EL (cell line): ENCODE measurements at places on chromosomes 1 and 21.

- no peak for DNase-seq
Measured at GRCh38 chr1:42318601-42319000, 16.4 kb downstream of the FOXJ3 start.

DNA sequence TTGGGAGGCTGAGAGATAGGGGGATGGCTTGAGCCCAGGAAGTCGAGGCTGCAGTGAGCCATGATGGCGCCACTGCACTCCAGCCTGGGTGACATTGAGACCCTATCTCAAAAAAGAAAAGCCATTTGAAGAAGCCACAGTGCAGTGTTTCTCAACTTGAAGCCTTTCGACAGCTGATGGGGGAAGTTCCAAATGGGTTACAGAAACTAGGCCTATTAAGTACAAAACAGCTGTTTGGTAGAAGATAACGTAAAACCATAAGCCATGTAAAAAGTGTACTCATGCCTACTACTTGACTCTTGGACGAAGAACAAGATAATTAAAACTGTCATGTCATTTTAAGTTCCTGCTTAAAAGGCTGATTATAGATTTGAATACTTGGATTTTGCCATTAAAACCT, 16.6 kb downstream of the COPA start:
- DNase-seq: no peak

- peak; percentile 59 for DNase-seq
Measured at GRCh38 chr1:240712014-240712731, 100.2 kb upstream of the GREM2 start.

DNA sequence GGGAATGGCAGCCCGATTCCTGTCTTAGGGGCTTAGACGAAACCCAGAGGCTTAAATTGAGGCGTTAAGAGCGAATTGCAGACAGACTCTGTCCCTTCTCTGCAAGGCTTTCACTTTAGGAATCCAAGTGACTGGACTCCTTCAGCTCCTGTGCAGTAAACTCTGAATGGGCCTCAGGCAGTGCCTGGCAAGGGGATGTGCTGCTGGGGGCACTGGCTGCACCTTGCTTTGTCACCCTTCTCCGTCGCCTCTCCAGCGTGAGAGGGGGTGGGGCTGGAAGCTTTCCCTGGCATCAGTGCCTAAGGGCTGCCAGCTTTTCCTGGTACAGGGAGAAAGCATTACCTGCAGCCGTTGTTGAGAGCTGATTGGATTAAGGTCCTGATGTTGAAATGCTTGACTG, 39.9 kb upstream of the NFASC start:
- no peak for DNase-seq

- DNase-seq: no peak
Measured at GRCh38 chr1:232985882-232986526, 35.6 kb downstream of the NTPCR start.

DNA sequence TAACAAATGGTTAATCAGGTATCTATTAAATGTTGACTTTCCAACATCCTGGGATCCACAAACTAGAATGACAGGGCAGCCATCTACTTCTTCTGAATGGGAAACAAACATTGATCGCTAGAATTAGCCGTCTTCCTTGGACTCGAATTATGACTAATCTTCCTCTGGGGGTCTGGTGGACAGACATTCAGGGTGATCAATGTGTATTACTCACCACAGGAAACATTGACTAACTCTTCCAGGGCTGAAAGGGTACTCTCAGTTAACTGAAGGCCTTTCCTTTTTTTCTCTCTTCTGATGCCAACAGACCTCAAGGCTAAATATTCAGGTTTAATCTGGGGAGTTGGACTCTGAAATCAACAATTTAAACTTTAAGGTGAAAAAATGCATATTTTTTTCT, 9.5 kb downstream of the NOL9 start:
- peak; percentile 71 for DNase-seq

DNA sequence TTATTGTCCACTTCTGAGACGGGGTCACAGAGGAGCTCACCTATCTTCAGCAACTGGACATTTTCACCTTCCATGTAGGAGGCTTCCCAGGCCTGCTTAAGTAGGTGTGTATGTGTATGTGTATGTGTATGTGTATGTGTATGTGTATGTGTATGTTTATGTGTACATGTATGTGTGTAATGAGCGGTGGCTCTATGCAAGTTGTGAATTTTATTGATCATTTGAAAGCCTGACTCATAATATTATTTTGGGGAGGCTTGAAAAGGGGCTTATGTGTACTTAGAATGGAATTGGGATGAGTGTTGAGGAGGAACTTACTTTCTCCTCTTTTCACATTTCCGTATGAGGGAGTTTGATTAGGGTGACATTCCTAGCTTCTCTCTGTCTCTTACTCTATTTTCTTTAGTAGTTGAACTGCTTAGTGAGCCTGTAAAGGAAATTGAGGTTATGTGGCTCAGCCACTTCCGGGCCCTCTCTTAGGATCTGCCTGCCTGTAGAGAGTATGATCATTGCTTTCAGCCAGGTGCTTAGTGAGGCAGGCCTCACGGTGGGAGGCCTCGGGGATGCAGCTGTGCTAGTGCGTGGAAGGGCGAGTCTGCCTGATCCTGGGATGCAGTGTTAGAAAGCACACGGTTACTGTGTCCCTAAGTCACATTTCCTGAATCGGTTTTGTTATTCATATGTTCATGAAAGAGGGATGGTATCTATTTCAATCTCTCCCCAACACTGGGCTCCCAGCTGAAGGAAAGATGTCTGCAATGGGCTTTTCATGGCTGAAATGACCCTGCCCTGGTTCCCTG, 61.0 kb downstream of the IER5 start:
- no peak for DNase-seq

DNA sequence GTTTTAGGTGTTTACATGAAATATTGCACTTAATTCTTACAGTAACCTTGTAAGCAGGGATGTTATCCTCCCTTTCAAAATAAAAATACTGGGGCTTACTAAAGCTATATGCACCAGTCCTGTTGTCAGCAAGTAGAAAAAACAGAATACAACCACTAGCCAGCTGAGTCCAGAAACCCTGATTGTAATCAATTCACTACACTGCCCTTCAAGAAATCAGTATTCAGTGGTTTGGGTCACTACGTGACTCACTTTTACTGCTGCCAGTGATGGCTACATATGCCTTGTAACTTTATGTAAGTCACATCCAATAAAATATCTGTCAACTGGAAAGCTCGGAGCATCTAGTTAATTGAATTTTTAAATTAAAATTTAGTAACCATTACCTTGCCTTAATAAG, 376.3 kb upstream of the DEPDC1 start:
- DNase-seq: no peak

- DNase-seq: peak; percentile 89
Measured at GRCh38 chr1:155241069-155241679, 14.1 kb downstream of the ENTREP3 start.

DNA sequence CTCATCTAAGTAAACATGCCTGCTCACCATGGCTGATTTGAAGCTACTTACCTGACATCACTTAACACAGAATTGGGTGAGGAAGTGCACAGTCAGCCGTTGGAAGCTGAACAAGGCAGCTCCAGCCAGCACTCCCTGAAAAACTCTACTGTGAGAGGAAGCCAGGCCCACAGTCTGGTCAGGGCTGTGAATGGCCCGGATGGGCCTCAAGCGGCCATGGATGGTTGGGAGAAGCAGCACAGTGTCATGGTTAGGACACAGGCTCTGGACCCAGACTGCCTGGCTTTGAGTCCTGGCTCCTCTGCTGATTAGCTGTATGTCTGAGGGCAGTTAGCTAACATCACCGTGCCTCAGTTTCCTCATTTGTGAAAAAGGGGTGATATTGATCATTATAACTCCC, 267.8 kb downstream of the GRIK3 start:
- no peak for DNase-seq

- DNase-seq: peak; percentile 54
Measured at GRCh38 chr1:46301808-46302640, 1.4 kb downstream of the LRRC41 start.

GRCh38 chr1:232940262-232940661, 10.1 kb upstream of the NTPCR start:
- DNase-seq: no peak

DNA sequence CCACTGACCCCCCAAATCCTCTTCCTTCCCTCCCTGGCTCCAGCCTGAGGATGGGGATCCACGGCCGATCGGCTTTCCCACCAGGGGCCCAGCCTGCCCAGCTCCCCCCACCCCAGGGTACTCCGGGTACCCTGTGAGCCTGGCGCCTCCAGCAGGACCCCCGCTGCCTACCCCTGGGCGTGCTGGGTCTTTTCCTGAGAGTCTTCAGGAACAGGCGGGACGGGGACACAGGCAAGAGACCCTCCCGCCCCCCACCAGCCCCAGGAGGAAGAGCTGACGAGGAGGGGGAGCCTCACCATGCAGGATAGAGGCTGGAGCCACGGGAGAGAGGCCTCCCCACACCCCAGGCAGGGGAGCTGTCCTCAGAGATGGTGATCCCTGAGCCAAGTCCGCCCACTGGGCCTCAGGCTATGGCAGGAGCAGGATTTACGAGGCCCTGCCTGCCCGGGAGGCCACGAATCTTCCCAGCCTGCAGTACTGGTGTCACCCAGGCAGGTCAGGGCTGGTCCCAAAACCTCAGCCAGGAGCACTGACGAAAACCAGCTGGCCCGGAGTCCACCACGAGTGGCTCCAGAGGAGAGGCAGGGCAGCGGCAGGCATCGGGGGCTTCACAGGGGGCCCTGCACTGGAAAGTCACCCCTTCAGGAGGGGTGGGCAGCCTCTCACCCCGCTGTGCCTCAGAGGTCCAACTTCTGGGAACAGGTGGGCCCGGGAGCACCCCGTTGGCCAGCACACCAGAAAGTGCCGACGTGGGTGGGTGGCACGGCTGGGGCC, 58.0 kb downstream of the MEGF6 start:
- peak; percentile 60 for DNase-seq

DNA sequence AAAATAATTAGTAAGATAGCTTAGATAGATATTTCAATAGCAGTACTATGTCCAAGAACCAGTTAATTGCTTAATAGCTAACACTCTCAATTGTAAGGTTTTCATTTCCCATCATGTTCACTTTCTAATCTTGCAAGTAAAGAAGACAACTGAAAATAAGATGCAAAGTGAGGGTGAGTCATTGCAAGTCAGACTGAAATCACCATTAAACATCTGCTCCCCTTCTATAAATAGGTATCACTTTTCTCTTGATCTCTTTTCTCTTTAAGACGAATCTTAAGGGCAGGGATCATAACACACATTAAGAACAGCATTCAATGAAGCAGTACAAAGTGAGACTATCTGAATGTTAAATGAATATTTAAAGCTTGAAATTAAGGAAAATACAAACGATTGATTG, 40.4 kb downstream of the UBR4 start:
- DNase-seq: peak; percentile 24

DNA sequence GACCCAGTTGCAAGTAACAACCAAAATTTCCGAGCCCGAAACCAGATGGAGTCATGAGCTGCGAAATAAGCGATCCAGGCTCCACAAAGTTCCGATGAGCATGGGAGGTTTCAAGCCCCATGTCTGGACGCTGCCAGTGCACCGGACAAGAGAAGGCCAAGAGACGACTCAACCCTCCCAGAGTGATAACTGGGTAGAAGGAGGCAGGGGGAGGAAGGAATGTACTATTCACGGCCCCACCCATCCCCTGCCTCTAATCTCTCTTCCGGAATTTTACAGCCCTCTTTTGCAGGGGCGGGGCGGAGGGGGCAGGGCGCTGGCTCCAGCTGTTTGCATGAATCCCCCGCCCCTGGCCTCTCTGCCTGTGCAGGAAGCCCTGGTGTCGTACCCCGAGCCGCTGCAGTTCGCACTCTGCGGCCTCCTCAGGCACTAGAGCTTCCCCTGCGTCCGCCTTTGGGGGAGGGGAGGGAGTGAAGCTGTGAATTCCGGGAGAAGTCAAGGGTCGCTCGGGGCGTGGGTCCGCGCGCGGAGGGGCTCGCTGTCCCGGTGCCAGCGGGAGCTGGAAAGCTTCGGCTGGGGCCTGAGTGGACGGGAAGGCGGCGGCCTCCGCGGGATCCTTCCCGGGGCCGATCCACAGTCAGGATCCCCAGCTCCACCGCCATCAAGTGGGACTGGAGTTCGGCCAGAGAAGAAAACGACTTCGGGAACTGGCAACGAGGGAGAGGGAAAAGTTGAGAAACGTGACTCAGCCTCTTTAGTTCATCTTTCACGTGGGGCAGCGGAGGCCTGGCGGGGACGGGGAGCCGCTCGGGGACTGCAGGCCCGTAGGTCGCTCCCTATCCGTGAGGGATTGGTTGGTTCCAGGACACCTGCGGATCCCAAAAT, 6.3 kb upstream of the PTP4A2 start:
- peak; percentile 88 for DNase-seq

DNA sequence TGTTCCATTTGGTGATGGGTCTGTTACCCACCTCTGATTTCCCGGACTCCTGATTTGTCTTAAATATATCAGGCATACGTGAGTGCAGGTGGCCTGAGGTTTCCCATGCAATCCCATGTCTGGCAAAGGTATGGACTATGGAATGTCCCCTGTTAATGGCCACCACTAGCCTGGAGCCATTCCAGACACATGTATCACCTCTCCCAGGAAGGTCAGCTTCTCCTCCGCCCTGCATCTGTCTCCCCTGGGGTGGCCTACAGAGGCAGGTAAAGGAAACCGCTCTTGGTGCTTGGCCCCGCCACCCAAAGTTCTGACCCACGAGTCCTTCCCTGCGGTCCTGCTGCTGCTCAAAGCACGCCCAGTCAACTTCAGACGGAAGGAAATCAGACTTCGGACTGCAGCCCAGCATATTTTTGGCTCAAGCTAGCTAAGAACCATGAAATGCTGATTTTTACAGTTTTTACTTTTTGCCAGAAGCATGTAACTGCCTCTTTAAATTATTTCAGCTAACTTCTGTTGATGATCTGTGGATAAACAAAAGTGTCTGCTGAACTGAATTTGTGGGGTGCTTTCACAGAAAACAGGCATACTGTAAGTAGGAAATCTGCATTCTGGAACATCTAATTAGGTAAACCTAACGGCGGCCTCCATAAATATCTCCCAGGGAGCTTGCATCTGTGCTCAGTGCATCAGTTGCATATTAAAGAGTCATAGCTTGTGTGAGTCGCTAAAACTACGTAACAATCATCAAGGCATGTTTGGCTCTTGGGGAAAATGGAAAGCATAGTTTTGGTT, 105.9 kb downstream of the PCP4 start:
- no peak for DNase-seq

DNA sequence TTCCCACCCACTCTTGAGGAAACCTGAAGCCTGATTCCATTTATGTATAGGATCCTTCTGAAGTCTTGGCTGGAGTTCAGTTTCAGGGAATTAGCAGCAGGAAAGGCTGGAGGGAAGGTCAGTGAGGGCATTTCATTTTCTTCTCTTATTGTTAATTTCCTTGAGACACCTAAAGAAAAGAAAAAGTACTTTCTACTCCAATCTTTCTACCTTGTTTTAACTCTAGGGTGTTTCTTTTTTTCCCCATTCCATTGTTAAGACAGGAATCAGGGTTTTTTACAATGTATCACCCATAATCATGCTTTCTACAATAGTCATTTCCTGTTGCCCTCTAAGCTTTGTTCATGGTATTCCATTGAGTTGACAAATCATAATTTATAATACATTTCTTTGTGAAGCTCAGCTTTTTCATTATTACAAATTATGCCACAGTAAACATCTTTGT, 27.4 kb downstream of the SNRPE start:
- peak; percentile 79 for DNase-seq

- DNase-seq: no peak
Measured at GRCh38 chr1:227712648-227713047, 22.5 kb downstream of the JMJD4 start.

DNA sequence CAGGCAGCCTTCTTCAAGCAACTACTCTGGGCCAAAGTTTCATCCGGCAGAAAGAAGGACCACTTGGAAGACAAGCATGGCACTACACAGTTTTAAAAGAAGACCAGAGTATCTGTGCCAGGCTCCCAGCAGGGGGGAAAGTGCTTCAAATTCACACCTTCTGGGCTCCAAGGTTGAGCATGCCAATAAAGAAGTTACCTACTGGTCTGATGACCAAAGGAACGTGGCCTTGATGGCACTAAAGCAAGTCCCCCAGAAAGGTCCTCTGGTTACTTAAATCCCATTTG, 73.5 kb downstream of the CD46 start:
- DNase-seq: no peak
